ENCODE measurements at places on chromosomes 11 and 22.

DNA sequence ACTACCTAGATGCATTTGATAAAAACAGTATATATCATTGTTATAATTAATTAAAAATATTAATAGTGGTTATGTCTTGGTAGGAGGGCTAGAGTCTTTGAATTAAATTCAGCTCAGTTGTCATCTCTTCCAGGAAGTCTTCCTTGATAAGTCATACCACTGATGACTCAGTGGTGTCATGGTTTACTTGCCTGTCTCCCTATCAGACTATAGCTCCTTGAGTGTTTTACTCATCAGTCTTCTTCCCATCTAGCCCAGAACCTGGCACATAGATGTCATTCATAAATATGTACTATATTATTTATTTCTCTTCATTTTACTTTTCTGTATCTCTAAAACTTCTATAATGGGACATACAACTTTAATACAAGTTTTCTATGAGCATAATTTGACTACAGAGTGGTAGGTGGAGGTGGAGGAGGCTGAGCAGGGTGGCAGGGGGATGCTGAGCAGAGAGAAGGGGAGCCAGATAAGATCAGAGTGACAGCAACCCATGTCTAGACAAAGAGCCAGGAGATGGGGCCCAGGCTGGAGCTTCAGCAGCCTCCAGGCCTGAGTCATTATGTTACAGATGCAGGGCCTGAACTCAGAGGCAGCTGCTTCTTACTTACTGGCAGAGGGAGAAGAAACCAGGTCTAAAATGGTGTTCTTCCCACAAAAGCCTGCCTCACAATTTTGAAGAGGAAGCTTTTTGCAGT lies 82.3 kb upstream of the PHOX2A start:
- DNase-seq, result no peak

DNA sequence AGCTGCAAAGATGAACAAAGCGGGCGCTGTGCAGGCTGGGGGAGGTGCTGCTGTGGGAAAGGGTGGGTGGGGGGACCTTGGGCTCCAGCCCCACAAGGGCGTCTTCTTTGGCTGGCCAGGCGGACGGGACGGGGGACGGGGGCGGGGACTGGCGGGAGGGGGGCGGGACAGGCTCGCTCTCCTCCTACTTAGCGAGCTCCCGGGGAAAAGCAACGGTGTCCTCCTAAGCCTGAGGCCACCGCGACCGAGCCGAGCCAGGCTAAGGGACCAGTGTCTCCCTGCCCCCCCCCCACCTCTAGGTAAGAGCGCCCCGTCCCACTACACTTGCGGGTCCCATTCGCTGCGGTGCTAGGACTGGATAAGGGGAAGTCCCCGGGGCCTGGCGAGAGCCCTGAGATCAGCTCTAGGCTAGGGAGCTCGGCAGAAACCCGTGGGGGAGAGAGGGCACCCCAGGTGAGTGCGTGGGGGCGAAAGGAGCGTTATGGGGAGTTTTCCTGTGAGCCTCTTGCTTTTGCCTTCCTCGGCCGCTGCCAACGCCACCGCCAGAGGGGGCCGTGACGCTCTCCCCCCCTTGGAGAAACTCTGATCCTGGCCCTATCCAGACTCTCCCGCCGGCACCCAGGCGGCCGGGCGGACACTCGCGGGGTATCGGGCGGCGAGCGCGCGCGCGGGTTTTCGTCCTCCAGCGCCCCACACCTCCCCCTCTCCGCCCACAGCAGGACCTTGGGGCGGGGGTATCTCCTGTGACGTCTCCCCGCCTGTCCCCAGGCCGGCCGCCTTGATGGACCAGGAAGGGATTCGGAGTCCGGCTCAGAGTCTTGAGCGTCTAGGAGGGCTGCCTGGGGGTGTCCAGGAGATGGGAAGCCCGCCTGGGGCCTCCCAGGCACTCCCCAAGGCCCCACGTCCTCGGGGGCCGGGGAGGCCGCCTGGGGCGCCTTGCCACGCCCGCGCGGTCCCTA lies at the start of gene PHLDB1:
Gene PHLDB1, plus strand, starts transcription at position 215 of the 959 bp plus-strand sequence. CDS start 6,222 bp downstream, outside the sequence.
- DNase-seq, result no peak

DNA sequence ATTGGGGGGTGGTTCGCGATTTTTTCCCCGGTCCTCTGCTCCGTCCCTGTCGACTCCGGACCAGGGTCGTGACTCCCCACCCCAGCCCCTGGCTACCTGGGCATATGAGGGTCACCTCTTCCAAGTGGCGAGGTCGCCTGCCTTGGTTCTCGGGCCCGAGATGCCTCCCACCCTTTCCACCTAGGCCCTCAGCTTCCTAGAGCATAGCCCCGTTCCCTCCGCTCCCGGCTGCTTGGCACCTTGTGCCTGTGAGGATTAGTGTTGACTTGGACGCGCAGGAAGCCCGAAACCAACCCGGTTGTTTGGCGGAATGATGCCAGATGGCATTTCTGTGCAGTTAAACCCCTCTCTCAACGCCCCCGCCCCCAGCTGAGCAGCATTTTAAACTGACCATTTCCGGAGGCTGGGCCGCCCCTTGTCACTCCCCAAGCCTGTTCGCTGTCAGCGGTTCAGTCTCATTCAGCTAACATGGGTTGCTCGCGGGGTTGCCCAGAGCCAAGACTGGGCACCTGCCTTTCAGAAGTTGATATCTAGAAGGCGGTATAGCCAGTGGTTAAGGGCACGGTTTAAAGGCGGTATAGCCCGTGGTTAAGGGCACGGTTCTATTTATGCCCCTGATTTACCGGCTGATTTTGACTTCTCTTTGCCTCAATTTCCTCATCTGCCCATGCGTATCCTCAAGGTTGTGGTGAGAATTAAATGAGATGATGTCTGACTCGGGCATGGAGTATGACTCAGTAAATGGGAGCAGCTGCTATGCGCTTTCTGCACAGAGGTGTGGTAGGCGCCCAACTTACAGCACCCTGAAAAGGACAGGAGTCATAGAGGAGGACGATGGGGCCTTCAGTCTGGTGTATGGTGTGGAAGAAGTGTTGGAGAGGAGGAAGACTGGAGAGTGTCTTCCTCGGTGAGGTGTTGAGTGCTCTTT lies 639 bp downstream of the INCENP start:
- no peak for DNase-seq

DNA sequence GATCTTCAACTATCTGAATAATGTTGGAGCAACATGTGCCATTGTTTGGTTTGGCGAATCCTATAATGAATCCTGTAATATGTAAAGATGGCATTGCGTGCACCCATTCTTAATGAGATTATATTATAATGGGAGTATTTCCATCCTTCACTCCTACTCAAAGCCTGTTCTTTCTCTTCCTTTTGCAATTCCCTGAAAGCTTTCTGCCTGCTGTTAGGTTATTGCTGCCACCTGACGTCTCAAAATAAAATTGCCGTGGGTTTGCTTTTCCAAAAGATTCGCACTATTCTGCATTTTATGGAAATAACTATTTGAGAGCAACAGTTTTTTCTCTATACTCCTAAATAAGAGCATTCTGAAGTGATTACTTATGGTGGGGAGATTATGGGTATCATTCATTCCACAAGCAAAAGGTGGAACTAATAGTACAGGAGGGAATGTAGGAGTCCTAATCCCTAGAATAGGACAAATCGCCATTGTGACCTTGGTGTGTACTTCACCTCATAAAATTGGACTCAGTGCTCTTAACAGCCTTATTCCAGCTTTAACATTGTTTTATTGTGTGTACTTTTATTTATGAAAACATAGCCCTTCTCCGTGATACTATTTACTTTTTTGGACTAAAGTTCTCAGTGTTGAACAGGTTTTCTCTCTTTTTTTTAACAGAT lies 69.6 kb upstream of the ALKBH3 start:
- no peak for DNase-seq

DNA sequence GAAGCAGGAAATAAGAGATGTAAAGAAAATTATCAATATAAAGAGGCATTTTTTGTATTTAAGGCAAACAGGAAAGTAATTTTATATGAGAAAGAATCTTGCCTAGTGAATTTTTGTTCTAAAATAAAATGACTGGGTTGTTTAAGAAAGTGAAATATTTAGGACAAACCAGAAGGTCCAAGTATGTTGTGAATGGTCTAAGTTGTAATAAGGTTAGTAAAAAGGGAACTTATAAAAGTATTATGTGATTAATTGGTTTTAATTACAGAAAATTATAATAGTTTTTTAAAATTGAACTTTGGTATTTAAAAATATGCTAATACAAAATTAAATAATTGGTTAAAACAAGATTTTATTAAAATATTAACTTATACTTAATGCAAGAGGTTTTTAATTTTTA lies 26.6 kb upstream of the EI24 start:
- no peak for DNase-seq

GRCh38 chr11:95563859-95564258 lies 225.7 kb downstream of the FAM76B start:
- no peak for DNase-seq

- DNase-seq, result no peak
These were observed 58.3 kb upstream of the CYP2D6 start for GRCh38 chr22:42188808-42189447.

DNA sequence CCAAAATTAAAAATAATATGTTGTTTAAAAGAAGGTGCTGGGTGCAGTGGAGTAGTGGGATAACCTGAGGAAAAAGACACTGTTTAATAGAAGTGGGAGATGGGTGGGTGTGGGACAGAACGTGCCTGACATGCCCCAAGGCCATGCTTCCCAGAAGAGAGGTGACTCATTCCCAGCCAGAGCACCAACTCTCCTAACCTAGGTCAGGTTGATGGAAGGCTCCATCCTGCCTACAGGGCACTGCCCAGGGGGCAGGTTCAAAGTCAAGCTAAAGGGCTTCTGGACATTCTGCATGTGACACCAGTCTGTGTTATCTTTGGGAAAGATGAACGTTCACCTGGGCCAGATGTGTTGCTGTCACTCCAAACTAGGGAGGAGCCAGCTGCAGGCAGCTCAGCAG lies 453.1 kb downstream of the SOX6 start:
- DNase-seq, result no peak

DNA sequence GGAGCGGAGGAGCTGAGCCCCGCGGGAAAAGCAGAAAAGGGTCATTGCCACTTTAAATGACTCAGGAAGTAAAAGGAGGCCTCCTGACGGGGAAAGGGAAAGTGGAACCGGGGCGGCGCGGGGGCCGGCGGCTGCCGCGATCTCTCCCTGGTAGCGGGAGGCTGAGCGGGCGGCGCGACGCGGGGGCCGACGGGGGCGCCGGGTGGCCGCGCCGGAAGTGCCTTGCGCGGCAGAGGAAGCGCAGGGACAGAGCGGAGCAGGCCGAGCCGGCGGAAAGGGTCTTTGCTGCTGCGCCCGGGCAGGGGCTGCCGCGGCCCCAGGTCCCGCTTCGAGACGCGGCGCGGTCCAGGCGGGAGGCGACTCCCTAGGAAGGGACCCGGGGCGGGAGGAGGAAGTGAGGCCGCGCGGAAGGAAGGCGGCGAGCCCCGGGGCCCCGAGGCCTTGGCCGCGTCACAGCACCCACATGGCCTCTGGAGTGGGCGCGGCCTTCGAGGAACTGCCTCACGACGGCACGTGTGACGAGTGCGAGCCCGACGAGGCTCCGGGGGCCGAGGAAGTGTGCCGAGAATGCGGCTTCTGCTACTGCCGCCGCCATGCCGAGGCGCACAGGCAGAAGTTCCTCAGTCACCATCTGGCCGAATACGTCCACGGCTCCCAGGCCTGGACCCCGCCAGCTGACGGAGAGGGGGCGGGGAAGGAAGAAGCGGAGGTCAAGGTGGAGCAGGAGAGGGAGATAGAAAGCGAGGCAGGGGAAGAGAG lies at the start of gene TRIM44:
Gene TRIM44, plus strand, starts transcription at position 127 of the 759 bp plus-strand sequence. Its CDS starts 337 bp downstream, at position 464.
- DNase-seq, result peak; percentile 52

DNA sequence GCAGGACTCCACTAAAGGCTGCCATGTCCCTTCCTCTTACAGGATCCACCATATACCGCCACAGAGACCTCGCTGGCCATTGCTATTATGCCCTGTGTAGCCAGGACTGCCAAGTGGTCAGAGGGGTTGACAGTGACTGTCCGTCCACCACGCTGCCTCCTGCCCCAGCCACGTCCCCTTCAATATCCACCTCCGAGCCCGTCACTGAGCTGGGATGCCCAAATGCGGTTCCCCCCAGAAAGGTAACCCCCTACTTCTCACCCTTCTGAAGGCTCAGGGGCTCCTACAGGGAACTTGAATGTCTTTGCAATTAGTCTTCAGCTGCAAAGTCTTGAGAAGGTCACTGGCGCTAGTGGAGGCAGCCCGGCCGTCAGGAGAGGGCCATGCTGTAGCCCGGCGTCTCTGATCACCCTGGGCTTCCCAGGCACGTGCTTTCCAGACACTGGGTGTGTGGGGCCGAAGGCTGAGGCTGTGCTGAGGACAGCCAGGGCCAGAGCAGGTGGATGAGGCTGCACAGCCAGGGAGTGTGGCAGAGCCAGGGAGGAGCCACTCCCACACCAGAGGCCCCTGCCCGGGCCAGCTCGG lies 30.0 kb upstream of the MUC5B start:
- no peak for DNase-seq

DNA sequence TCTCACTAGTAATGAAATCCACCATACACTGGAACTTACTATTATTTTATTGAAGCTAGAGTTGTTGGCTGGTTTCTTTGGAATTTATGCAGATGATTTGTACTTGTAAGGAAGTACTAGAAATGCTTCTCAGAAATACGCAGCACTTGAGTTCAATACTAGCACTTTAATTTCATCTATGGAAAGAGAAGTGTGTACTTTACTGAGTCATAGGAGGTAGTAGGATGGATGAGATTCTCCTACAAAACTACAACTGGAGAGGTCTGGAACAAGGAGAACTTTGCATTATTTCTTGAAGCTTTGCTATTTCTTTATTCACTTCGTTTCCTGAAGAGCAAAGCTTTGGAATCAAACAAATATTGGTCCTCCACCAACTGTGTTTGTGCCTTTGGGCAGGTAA lies 44.1 kb upstream of the CCDC90B start:
- no peak for DNase-seq

- DNase-seq, result no peak
These were observed 84.7 kb upstream of the WNT7B start for GRCh38 chr22:46061501-46062231.

- no peak for DNase-seq
These were observed 605.7 kb downstream of the METTL15 start for GRCh38 chr11:28713850-28714249.

GRCh38 chr11:9796854-9797253 lies 133.0 kb downstream of the SWAP70 start:
- no peak for DNase-seq

- DNase-seq, result no peak
These were observed 2.0 kb upstream of the APOBEC3A start for GRCh38 chr22:38955250-38955905.

- DNase-seq, result no peak
These were observed 327.0 kb upstream of the CCDC90B start for GRCh38 chr11:83612891-83613766.

DNA sequence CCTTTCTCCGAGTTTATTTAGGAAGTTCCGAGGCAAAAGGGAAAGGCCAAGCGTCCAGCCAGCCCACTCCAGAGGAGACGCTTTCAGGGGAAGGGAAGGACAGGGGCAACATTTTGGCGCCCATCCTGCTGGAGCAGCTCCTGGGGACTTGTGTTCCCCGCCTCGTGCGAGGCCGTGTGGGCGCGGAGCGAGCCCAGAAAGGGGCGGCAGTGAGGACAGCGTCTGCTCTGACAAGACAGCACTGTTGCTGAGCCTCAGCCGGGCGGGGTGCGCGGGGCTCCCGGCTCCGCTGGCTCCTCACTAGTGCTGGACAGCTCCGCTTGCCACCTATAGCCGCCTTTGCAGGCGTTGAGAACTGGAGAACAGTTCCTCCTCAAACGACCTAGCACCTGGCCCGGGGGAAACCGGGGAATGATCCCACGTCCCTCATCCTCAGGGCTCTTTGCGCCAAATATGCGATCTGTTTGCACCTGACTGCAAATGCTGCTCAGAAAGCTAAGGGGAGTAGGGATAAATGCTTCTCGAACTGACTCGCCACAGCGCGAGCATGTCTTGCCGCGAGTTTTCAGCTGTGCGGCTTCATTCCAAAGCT lies 722 bp upstream of the GUCY1A2 start:
- DNase-seq, result no peak

- no peak for DNase-seq
These were observed 455.7 kb downstream of the RAB38 start for GRCh38 chr11:87719326-87720073.

- DNase-seq, result no peak
These were observed 136.5 kb upstream of the C11orf87 start for GRCh38 chr11:109285465-109285864.
